ENCODE measurements at places on chromosomes 2 and 18. TPM values are rescaled to one million over a fixed set of nuclear protein-coding genes. Genes with fewer than 3 reads are reported as not detected.

DNA sequence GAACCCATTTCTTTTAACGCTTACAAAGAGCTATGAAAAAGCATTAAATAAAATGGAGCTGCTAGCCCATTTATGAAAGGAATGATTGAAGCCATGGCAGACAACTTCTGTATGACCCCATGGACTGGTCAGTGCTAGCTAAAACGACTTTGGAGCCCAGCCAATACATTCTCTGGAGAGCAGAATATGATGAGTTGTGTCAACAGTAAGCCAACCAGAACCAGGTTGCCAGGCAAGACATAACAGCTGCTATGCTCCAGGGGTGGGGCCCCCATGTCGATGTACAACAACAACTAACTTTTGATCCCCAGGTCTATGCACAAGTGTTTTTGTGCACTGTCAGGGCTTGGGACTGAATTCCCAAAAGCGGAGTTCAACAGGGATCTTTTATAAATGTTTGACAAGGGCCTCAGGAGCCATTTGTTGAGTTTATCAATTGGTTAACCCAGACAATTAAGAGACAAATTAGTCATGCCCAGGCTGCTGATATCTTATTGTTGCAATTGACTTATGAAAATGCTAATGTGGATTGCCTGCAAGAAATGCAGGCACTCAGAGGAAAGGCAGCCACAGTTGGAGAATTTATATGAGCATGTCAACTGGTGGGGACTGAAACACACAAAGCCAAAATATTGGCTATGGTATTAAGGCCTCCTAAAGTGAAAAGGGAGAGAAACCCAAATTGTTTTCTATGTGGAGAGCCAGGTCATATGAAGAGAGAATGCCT lies 64.6 kb upstream of the MYO3B start:
- DNase-seq, result no peak

DNA sequence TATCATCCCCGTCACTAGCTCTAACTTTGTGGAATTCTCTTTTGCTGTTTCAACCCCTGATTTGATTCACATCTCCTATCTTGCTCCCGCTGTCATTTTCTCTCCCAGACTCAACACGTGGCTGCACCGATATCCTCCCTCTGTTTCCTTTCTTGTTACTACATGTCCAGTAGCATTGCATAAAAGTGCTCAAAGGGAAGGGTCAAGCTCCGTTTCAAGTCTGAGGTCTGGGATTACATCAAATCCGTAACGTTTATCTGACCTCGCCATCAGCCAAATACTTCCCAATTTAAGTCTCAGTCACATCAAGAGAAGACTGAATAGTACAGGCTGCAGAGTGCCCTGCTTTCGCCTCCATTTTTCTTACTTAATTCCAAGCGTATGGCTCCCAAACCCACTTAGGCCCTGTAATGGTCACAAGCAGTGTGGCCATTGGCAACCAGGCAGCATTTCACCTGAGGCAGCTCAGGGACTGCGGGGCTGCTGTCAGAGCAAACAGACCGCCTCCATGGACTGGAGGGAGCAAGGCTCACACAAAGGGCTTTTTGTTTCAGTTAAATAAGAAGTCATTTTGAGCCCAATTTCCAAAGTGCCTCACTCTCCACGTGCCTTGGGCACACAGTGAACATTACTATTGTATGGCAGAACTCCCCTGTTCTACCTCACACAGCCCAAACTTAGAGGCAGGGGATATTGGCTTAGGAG lies 217.8 kb downstream of the BCL11A start:
- no peak for DNase-seq

- no peak for DNase-seq
Observed at GRCh38 chr18:13500869-13501542, 225.4 kb downstream of the FAM210A start.

Gene CXCR4
- 1.1 TPM for total RNA-seq

GRCh38 chr18:73768043-73768442 lies 379.6 kb downstream of the FBXO15 start:
- DNase-seq, result no peak

DNA sequence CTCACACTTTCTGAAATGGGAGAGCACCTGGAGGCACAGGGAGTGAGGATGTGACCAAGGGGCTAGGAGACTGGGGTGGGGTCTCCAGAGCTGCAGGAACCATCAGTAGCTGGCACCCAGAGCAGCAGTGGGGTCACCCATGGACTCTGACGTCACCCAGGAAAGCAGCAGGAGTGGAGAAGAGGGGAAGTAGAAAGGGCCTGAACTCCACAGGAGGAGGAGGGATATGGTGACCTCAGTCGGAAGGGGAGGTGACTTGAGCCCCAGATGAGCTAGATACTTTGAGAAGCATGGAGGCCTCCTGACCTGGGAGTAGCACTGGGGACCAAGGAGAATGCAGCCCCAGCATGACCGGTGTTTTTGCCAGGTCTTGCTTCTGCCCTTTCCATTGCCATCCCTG lies 8.8 kb downstream of the NMUR1 start:
- no peak for DNase-seq

DNA sequence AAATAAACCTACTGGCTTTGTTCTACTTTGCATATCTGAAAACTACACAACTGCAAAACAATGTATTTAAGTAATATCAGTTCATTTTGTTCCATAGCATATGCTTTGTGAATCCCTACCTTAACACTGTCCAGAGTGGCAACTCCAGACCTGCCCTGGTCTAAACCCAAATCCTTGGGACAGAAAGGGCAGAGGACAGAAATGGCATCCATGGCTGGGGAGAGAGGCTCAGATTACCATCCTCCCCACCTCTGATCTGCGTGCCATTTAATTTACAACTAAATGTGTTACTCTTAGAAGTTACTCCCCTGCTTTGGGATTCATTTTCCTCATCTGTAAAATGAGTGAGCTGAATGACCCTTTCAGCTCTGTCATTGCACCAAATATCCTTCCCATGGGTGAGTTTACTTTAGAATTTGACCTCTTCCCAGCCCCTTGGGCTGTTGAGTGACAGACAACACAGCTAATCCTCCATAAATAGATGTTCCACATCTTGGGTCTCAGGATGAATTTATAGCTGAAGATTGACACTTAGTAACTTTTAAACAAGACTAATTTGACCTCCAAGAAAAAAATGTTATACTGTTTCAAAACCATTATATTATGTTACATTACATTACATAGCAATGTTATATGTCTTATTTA lies 20.1 kb upstream of the NEB start:
- no peak for DNase-seq

Gene ITPRIPL1
- total RNA-seq, result 12.2 TPM

Gene HAAO
- total RNA-seq, result 0.74 TPM

Gene ALKAL2
- not detected for total RNA-seq

DNA sequence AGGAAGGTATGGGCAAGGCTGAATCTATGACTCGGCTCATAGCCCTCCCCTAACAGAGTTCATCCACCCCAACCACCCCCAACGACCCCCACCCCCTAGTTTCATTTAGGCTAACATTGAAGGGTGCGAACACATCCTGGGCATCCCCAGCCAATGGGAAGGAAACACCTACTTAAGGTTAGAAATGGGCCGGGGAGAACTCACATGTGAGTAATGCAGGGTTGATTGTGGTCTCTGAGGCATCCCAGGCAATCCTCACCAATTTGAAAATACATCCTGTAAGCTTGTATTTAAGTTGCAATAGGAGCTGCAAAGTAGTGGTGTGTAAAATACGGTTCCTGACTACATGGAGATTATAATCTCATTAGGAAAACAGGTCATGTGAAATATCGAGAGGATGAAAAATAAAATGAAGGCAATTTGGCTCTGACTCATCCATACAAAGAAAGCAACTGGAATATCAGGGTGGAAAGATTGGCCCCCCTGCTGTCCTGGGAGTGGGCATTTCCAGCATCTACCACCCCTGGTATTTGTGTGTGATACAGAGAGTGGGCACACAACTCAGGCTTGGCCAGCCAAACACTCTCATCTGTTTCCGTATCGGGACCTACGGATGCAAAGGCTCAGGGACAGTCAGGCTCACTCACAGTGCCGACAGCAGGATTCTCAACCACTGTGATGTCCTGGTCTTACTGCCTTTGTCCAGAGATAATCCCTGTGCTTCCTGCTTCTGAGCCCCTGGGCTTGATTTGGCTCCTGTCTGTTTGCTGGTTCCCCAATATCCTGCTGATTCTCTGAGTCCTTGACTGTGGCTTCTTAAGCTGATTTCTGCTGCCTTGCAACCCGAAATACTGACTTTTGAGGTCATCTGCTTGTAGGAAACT lies 90.0 kb upstream of the NCKAP5 start:
- no peak for DNase-seq

DNA sequence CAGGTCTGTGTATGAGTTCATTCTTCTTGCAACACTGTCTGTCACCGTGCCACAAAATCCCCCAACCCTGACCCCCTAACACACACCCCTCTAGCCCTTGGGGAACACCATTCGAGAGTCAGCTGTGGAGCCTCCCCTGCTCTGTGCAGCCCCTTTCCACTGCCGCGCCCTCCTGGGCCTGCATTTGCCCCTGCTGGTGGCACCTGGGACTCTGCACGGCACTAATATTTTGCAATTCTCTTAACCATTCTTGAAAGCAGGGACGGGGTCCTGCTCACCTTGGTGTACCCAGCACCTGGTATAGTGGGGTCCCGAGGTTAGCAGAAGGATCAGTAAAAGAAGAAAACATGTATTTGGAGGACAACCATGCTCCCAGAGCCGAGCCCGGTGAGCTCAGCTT lies 124.0 kb downstream of the HDAC4 start:
- DNase-seq, result no peak

DNA sequence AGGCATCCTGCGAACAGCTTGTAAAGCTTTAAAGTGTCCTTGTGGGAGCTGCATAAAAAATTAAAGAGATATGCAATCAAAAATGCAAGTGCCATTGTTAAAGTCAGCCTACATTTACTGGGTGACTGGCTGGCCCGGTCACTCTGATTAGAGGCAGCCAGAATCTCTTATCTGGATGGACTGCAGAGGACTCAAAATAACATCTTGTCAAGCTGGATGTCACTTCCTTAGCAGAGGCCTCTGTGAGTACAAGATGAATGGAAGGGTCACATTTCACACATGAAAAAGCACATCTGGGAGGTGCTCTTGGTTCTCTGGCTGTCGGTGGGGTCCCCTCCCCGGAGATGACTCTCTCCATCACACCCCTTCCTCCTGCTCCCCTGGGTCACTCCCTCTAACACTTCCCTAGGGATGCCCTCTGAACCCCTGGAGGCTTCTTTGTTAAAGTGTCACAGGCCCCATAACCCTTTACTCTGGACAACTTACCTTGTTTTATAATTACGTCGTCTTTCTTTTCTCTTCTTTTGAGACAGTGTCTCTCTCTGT lies 122.1 kb downstream of the SH3BP4 start:
- DNase-seq, result no peak

- DNase-seq, result no peak
Observed at GRCh38 chr2:236977063-236977851, 108.4 kb upstream of the COPS8 start.

DNA sequence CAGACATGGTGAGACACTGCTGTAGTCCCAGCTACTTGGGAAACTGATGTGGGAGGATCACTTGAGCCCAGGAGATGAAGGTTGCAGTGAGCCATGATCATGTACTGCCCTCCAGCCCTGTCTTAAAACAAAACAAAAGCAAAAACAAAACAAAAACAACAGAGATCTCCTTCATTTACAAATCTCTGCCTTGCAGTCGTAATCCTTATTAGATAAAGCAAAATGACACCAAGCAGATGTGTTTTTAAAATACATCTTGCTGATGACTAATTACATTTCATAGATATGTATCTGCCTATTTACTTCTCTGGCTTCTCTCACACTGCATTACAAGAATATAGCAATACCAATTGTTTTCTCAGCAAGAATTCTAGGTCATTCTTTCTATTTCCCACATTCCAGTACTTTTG lies 22.8 kb downstream of the NFE2L2 start:
- DNase-seq, result no peak

DNA sequence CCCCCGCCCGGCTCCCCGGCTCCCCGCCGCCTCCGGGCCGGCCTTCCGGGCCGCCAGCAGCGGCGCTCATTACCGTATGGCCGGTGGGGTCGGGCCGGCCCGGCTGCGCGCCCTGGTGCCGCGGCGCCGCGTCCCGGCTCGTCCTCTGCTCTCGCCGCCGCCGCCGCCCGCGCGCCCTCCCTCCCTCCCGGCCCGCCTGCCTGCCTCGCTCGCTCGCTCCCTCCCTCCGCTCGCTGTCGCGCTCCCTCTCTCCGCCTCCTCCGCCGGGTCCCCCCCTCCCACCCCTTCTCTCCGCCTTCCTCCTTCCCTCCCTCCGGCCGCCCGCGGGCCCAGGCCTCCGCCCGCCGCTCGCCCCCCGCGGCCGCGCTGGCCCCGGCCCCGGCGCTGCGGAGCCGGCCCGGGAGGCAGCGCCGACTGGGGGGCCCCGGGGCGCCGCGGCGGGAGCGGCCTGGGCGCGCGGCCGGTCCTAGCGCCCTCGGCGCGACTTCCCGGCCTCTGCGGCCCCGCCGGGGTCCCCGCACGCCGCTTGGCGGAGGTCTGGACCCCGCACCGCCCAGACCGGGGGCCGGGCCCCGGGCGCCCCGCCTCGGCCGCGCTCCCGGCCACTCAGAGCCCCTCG lies at the start of gene DNMT3A:
DNMT3A (minus strand) TSS at position 173 of the 619 bp plus-strand sequence. CDS start 27,941 bp downstream, outside the sequence.
- no peak for DNase-seq

DNA sequence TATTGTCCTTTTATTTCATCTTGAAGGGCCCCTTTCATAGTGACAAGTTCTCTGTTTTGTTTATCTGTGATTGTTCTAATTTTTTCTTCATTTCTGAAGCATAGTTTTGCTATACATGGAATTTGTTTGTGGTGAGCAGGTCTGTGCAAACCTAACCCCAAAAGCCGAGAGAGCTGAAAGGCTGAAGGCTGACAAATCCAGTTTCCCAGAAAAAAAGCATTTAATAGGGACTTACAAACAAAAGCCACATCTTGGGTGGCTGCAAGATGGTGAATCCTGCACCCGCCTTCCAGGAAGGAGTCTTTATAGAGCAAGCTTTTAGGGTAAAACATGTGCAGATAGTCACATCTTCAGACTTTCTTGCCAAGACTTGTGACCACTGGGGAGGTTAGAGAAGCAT lies 473.4 kb upstream of the TRIB2 start:
- no peak for DNase-seq

- no peak for DNase-seq
Observed at GRCh38 chr2:96866986-96867755, 2.7 kb downstream of the SEMA4C start.

Gene PAPOLG
- total RNA-seq, result 10.9 TPM

- no peak for DNase-seq
Observed at GRCh38 chr2:102226171-102226570, 39.3 kb downstream of the IL1RL2 start.

GRCh38 chr18:69590150-69590549 lies 189.5 kb downstream of the DOK6 start:
- DNase-seq, result no peak

GRCh38 chr2:78978340-78978739 lies 47.2 kb upstream of the REG3G start:
- DNase-seq, result no peak

- DNase-seq, result no peak
Observed at GRCh38 chr2:164934401-164935117, 20.8 kb downstream of the SLC38A11 start.

Gene ALS2
- total RNA-seq, result 47.5 TPM
